ENCODE measurements at places on chromosomes 1 and 21. TPM values are rescaled to one million over a fixed set of nuclear protein-coding genes. Genes with fewer than 3 reads are reported as not detected.

DNA sequence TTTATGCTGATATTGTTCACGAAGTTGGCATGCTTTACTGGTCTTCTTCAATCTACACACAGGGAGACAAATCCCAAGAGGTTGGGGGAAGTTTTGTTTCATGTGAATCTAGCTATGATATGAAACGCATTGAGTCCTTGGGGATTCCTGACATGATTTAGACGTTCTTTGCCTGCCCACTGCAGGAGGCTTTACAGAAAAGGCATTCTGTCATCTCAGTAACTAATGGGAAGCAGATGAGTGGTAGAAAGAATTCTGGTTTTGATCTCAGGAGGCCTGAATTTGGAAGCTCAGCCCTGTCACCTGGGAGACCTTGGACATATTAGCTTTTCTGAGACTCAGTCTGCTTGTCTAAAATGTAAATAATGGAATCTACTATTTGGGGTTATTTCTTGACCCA is 383.0 kb upstream of the NFIA start:
- no peak for DNase-seq

- no peak for DNase-seq
These were observed 1596.9 kb downstream of the PLA2G4A start for GRCh38 chr1:188425687-188426086.

GRCh38 chr1:96698342-96698983 is 23.1 kb upstream of the PTBP2 start:
- no peak for DNase-seq

DNA sequence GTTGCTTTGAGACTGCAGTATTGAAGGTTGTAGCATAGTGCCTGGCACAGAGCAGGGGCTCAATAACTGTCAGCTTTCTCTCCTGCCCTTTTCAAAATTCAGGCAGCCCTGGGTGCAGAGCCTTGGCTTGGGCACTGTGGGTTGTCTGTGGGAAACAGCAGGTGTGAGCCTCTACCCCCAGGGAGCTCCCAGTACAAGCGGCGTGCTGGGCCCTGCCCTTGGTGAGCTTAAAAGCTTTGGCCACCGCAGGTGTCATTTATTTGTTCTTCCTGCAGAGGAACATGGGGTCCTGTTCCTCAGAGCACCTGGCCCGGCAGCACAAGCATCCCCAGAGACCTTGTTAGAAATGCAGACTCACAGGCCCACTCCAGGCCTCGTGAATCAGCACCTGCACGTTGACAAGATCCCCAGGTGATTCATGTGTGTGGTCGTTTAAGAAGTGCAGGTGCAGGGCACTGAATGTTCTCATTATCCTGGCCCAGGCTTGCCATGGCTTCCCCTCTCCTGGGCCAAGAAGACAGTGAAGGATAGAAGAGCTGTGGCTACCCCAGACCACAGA is 29.9 kb upstream of the IGSF21 start:
- DNase-seq, result no peak

GRCh38 chr1:222543817-222544216 is 4.1 kb downstream of the HHIPL2 start:
- DNase-seq, result no peak

- DNase-seq, result no peak
These were observed 9.1 kb downstream of the TTC22 start for GRCh38 chr1:54791880-54792522.

DNA sequence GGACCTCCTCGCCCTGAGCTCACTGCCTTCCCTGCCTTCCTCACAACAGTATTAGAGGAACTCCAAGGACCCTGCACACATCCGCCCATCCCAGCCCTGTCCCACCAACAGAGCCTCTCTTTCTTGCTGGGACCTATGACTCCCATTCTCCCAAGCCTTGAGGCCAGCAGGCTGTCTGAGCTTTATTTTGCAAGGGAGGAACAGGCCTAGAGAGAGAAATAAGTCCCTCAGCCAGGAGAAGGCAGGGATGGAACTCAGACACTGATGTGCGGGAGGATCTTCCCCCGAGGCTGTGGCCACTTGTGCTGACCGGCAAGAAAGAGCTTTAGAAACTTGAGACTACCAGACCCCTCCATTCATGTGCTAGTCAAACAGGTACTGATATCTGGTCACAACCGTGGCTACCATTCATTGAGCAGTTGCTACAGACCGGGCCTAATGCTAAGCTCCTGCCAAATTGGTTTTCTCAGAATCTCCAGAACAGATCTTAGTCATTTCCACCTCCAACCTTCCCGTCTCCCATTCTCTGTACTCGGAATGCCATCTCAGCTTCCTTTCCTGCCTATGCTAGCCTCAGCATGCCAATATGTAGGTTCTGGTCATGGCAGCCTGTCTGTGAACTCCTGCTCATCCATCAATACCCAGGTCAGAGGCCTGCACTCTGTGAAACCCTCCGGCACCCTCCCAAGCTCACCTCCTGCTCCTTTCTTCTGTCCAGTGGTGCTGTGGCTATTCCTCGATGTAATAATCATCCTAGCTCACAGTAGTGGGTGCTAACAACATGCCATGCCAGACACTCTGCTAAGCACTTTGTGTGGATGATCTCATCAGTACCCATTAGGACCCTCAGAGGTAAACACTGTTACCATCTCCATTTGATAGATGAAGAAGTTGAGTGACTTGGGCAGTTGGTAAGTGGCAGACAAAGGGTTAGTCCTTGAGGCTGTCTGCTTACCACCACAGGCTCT is 3.8 kb downstream of the TMEM54 start:
- no peak for DNase-seq

DNA sequence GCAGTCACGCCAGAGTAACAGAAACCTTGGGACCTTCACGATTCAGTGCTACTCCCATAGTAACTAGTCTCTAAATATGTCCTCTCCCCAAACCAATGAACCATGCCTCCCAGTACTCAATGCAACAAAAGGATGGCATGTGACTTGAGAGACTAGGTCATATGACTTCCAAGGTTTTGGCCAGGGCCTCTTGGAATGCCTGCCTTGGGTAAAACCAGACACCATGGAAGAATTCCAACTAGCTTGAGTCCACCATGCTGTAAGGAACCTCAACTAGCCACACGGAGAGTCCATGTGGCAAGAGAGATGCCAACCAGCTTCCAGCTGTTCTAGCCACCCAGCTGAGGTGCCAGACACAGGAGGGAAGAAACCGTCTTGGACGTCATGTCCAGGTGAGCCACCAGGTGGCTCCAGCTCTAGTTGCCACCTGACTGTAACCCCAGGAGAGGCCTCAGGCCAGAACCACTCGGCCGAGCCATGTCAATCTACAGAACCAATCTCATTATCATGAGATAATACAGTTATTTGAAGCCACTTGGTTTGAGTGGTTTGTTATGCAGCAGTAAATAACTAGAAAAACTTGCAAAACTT is 115.0 kb downstream of the SYF2 start:
- DNase-seq, result no peak

- no peak for DNase-seq
These were observed 24.2 kb downstream of the POFUT2 start for GRCh38 chr21:45263534-45263933.

DNA sequence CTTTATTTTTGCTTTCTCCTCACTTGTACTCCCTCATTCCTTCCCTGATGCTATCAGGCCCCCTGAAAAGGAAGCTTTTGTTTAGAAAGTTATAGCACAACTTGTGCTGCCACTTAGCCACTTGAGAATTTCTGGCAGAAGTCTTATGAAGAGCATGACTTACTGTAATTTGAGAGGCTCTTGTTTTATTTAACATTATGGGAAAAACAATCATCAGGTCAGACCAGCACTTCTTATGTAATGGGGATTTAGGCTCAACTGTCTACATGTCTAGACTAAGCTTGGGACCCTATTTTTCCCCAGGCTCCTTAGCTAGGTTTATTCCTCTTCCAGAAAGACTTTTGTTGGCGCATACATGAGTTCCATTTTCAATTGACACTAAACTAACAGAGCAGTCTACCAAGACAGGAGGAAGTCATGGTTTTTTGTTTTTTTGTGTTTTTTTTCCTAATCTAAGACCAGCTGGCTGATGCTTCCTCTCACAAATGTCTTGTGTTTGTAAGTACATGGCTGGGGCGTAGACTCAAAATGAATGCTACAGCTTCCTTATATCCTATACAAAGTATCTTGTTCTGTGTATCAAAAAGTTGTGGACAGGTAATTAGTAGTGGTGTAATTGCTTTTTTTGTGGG is 31.5 kb downstream of the TNFSF4 start:
- no peak for DNase-seq

DNA sequence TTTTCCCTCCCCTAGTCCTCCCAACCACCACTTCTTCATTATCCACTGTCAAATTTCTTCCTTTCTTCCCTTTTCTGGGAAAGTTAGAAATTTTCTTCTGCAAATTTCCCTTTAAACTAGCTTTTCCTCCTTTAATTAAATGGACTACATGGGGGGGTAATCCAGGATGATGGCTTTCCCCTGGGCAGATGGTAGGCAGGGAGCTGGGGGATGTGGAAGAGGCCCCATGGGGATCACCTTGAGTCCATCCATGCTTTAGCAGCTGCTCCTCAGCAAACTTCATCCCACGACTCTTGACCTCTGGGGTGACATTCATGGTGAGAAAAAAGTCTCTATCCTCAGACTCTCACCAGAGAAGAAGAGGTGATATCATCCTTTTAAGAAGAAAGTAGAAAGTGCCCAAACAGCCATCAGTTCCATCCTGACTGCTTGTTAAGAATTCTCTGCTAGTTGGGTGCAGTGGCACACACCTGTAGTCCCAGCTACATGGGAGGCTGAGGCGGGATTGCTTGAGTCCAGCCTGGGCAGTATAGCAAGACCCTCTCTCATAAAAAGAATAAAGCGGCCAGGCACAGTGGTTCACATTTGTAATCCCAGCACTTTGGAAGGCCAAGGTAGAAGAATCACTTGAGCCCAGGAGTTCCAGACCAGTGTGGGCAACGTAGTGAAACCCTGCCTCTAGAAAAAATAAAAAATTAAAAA is 2.4 kb downstream of the GPATCH4 start:
- DNase-seq, result peak; percentile 17

- DNase-seq, result no peak
These were observed 3.6 kb downstream of the PARP1 start for GRCh38 chr1:226404063-226404903.

- no peak for DNase-seq
These were observed 112.0 kb upstream of the ADAMTS5 start for GRCh38 chr21:27078915-27079314.

- DNase-seq, result no peak
These were observed 99.9 kb upstream of the SGIP1 start for GRCh38 chr1:66434096-66434495.

DNA sequence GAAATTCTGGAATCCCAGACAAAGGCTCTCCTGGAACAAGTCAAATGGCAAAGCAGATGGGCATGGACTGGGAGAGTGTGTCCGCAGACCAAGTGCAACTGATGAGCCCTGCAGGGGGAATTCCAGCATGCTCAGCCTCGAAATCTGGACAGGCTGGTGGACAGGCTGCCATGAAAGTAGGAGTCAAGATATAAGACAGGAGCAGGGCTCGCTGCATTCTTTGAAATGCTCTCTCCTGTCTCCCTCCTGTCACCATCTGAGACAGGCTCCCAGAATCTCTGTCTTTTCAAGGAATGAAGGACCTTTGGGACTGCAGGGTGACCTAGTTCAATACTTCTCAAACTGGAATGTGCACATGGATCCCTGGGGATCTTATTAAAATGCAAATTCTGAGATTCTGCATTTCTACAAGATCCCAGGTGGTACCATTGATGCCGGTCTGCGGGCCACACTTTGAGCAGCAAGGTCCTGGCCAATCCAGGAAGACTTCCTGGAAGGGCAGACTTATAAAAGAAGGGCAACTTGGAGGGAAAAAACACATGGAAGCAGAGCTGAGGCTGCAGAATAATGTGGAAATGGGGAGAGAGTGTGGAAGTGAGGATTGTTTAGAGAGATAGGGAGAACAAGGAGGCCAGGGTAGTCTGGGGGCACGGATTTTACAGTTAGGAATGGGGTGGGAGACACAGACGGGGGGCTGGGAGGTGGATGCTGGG is 29.8 kb downstream of the TNNT2 start:
- DNase-seq, result peak; percentile 5

DNA sequence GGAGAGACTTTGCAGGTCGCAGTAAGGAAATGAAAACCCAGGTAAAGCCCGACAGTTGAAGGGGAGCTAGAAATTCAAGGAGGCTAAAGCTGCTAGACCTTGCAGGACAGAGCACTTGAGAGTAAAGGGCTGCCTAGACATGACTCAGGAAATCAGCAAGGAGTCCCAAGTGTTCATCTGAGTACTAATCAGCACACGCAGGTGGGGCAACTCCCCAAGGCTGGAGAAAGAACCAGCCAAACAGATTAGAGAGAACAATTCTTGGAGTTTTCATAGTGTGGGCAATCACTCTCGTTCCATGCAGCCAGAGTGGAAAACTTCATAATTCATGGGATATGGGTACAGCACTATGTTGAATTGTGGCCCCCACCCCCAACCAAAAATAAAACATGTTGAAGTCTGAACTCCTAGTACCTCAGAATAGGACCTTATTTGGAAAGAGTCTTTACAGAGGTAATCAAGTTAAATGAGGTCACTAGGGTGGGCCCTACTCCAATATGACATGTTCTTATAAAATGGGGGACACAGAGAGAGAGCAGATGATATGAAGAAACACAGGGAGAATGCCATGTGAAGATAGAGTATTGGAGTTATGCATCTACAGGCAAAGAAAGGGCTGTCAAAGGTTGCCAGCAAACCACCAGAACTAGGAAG is 28.0 kb downstream of the SYDE2 start:
- DNase-seq, result no peak

DNA sequence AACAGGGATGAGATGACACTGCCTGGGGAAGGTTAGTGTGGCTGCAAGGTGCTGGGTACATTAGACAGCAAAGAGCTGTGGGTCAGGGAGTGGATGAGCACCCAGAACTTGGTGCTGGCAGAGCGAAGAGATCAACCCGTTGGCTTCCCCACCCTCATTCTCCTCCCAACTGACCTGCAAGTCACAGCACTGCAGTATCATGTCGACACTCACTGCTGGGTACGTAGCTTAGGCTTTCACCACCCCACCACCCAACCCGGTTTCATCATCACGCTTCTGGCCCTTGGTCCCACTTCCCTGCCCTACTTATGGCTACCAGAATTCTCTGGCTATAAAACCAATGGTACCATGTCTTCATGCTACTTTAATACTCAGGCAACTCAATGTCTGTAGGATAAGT is 73.6 kb upstream of the LYST start:
- DNase-seq, result no peak

DNA sequence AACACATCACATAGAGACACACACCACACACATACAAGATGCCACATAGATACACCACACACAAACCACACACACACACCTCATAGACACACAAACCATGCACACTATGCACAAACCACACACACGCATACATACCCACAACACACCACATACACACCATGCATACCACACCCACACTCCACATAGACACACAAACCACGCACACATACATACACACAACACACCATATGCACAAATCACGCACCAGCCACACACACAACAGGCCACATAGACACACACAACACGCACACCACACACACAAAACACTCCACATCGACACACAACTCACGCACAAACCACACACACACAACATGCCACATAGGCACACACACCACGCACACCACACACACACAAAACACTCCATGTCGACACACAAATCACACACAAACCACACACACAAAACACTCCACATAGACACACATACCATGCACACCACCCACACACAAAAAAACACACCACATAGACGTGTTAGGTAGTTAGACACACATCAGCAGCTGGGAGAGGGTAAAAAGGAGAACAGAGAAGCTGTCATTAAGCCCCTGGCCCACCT is 49.5 kb upstream of the SLC19A1 start:
- DNase-seq, result peak; percentile 21

The KRTAP13-3 gene
- not detected for total RNA-seq

The FCER1A gene
- total RNA-seq, result 13.3 TPM

The PRRX1 gene
- 25.9 TPM for total RNA-seq

The TUT4 gene
- total RNA-seq, result 44.2 TPM
